Prostate gland (tissue), 2 donors: ENCODE measurements at places on chromosomes 12 and 14. TPM values are rescaled to one million over a fixed set of nuclear protein-coding genes. Genes with fewer than 3 reads are reported as not detected.

The KRT2 gene
- 0.41 TPM for total RNA-seq

The STON2 gene
- total RNA-seq = 23.8 TPM

The ADCY4 gene
- total RNA-seq = 28.7 TPM

The CLEC6A gene
- total RNA-seq = not detected

The EPS8 gene
- 47.5 TPM for total RNA-seq

The GSG1 gene
- total RNA-seq = 21.2 TPM

The BICDL1 gene
- 34.0 TPM for total RNA-seq

The NTN4 gene
- 118 TPM for total RNA-seq

The RGS6 gene
- not detected for total RNA-seq

The PRIMA1 gene
- total RNA-seq = 3.6 TPM

The KLHL33 gene
- 1.7 TPM for total RNA-seq

The TBX3 gene
- total RNA-seq = 259 TPM

GRCh38 chr14:44657696-44658388, 150.8 kb upstream of the FSCB start:
- no peak overlapping the region for H3K4me3 ChIP-seq
- H3K4me1 ChIP-seq = no peaks in the 10 kb centered on the region
- H3K27ac ChIP-seq = no peak overlapping the region
- no peaks in the 10 kb centered on the region for H3K36me3 ChIP-seq
- DNase-seq = no peak
- H3K27me3 ChIP-seq = no peaks in the 10 kb centered on the region

- H3K27me3 ChIP-seq = no peaks in the 10 kb centered on the region
- no peak overlapping the region for H3K4me3 ChIP-seq
- DNase-seq = no peak
- H3K27ac ChIP-seq = no peak overlapping the region
- H3K36me3 ChIP-seq = no peaks in the 10 kb centered on the region
Measured at GRCh38 chr14:61365667-61366212, 44.4 kb downstream of the PRKCH start.

GRCh38 chr12:63889721-63890509, 45.4 kb downstream of the SRGAP1 start:
- no peak overlapping the region for H3K4me3 ChIP-seq
- H3K36me3 ChIP-seq = no peaks in the 10 kb centered on the region

GRCh38 chr14:104697317-104697703, 7.9 kb downstream of the INF2 start:
- H3K36me3 ChIP-seq = no peaks in the 10 kb centered on the region
- peaks cover 1% of the 10 kb centered on the region for H3K4me1 ChIP-seq
- H3K4me3 ChIP-seq = no peak overlapping the region
- H3K27me3 ChIP-seq = no peaks in the 10 kb centered on the region
- DNase-seq = no peak

DNA sequence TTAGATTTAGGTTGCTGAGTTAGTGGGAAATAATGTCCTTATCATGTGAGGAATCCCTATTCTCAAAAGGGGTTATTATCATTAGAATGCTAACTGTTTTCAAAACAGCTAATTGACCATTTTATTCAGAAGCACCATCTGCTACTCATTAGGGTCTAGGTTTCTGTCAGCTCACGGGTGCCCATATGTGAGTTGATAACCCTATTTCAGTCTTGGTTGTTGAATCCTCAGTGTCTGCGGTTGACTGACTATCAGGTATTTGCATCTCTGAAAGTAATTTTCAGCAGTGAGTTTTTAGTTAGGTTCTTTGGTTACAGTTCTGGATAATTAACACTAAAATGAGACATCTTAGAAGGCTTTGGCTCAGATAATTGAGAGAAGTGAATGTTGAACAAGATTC, 1404.0 kb downstream of the AACS start:
- no peak overlapping the region for H3K27ac ChIP-seq
- DNase-seq = no peak
- H3K27me3 ChIP-seq = no peaks in the 10 kb centered on the region
- no peak overlapping the region for H3K4me3 ChIP-seq
- H3K4me1 ChIP-seq = no peaks in the 10 kb centered on the region

GRCh38 chr12:9118158-9118557, 2.4 kb upstream of the A2M start:
- no peaks in the 10 kb centered on the region for H3K36me3 ChIP-seq
- no peak overlapping the region for H3K27ac ChIP-seq
- no peak overlapping the region for H3K4me3 ChIP-seq
- H3K27me3 ChIP-seq = no peaks in the 10 kb centered on the region
- H3K4me1 ChIP-seq = no peaks in the 10 kb centered on the region
- DNase-seq = no peak

DNA sequence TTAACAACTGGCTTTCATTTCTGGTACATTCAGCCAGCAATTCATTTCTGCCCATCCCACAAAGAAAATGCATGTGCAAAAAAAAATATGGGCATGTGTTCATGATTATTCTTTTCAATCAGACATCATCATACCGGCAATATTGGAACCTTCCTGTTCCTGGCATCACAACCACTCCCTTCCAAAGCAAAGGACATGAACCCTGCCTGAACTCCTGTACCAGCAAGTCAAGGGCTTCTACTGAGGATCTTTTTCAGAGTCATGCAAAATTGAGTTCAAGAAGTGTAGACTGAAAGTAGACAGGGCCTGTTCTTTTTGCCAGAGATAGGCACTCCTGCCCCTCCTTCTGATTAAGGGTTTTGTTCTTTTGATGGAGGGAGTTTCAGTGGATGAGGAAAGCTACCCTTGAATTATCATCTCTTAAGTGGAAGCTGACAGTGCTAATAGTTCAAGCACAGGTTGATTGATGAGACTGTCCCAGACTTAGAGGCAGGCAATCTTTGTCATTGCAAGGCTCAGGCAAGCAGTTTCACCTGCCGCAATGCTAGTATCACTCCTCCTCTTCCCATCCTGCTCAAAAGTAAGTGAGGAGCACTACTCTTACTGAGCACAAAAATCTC, 22.3 kb upstream of the DIO2 start:
- no peaks in the 10 kb centered on the region for H3K36me3 ChIP-seq
- DNase-seq = no peak
- no peaks in the 10 kb centered on the region for H3K27me3 ChIP-seq

DNA sequence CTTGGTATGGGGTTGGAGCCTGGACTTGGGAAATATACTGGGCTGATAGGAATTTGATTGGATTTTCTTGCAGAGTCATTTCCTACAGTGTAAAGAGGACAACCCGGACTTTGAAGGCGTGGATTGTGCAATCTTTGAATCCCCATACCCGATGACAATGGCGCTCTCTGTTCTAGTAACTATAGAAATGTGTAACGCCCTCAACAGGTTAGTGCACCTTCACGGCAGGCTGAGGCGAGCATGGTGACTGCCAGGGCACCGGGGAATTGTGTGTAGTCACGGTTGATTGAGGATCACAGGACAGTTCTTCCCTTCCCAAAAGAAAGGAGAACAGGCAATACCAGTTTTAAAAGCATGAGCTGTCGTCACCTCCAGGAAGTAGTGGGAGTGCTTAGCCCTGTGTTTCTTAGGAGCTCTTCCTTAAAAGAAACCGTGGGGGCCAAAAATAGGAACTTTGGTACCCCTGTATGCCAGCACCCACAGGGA, 58.3 kb downstream of the ANAPC7 start:
- no peaks in the 10 kb centered on the region for H3K27me3 ChIP-seq
- H3K4me3 ChIP-seq = no peak overlapping the region
- H3K4me1 ChIP-seq = peaks cover 42% of the 10 kb centered on the region
- peak overlapping the region; percentile 90 for H3K27ac ChIP-seq

DNA sequence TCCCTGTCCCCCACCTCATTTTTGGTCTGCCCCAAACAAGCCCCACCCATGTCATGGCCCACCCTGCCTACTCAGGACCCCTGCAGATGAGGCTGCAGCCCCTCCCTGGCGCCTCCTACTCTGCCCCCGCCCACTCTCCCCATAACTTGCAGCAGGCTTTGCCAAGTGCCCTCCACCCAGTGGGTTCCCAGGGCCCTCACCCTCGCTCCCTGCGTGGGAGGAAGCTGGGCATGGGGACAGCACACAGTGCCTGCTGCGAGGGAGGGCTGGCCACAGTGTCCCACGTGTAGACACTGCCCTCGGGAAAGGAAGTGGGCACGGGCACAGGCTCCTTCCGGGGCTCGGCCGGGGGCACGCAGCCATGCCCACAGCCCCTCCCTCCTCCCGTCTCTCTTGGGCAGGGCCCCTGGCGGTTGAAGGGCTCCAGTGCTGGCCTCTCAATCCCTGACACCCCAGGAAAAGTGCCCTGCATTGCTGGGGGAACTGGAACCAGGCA, 9.4 kb downstream of the AKT1 start:
- no peaks in the 10 kb centered on the region for H3K27me3 ChIP-seq
- DNase-seq = no peak
- peaks cover 37% of the 10 kb centered on the region for H3K4me1 ChIP-seq
- H3K4me3 ChIP-seq = no peak overlapping the region

DNA sequence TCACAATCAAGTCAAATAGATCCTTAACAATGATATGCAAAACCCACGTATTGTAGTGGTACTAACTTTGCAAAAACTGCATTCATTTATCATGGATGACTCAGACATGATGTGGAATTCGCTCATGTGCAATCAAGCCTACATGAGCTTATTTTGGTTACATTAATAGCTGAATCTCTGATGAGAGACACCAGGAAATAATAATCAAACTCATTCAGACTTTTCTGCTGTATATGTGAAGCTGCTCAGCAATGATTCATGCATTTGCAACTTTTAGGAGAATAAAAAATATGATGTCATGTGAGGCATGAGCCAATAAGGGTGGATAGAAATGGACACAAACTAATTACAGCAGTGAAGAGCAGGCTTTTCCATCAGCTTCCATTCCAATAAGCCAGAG, 1075.8 kb upstream of the TMEM132C start:
- DNase-seq = no peak
- H3K4me1 ChIP-seq = no peaks in the 10 kb centered on the region
- H3K27ac ChIP-seq = no peak overlapping the region
- no peaks in the 10 kb centered on the region for H3K27me3 ChIP-seq

DNA sequence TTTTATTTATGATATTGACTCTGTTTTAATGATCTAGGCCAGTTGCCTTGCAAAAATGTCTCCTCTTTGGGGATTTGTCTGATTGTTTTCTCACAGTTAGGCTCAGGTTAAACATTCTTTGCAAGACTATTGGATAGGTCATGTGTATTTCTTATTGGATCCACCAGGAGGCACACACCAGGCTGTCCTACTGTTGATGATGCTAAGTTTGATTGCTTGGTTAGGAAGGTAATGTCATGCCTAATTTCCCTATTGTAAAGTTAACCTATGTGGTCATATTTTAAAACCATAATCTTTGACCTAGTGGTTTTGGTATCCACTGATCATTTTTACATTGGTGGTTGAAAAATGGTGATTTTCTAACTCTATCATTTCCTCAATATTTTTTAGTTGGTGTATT, 137.1 kb downstream of the BRMS1L start:
- no peak overlapping the region for H3K27ac ChIP-seq
- no peaks in the 10 kb centered on the region for H3K4me1 ChIP-seq
- H3K4me3 ChIP-seq = no peak overlapping the region
- no peak for DNase-seq
- no peaks in the 10 kb centered on the region for H3K27me3 ChIP-seq

DNA sequence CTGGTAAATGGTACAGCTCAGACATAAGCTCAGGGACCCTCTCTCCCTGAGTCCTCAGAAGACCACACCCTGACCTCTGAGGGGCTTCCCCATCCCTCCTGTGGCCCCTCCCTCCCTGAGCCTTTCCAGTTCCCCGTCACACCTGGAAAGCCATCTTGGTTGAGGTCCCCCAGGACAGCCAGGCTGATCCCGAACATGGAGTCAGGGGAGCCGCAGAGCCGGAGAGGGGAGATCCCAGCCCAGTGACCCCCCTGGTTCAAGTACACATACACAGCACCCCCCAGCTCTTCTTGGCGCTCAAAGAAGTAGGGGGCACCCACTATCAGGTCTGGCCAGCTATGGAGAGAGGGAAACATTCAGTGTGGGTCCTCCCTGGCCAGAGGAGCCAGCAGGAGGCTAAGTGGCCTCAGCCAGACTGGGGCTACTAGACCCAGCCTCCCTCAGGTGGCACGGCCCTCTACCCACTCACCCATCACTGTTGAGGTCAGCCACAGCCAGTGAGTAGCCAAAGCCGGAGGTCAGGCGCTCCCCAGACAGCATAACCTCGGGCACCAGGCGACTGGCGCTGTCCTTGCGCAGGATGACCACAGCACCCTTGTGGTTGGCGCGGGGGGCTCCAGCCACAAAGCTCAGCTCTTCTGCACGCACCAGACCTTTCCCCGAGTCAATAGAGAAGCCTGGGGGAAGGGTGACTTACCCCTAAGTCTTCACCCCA, 9.3 kb downstream of the ITGA7 start:
- no peaks in the 10 kb centered on the region for H3K36me3 ChIP-seq
- no peak overlapping the region for H3K4me3 ChIP-seq
- H3K27ac ChIP-seq = no peak overlapping the region
- H3K4me1 ChIP-seq = no peaks in the 10 kb centered on the region
- no peaks in the 10 kb centered on the region for H3K27me3 ChIP-seq
- DNase-seq = no peak

DNA sequence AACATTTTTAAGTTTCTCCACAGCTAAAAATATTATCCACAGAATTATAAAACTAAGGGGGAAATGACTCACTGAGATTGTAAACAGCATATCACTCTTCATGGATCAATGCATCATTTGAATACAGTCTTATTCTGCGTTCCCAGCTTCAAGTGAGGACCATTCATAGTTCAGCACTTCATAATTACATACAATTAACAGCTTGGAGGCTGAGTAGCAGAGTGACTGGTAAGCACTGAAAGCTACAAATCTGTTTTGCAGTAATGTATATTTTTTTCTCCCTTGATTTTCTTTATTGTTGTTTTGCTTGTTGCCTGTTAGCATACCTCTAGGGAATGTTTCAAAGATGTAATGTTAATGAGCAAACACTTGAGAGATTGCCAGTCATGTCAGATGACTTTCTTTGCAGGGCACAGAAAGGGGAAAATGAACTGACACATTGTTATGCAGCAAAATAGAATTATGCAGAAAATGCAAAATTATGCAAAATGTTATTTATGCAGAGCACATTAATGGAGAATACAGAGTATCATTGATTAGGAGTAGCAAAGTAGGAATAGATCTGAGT, 138.6 kb downstream of the RPS29 start:
- no peaks in the 10 kb centered on the region for H3K4me1 ChIP-seq
- no peak for DNase-seq
- H3K4me3 ChIP-seq = no peak overlapping the region
- no peaks in the 10 kb centered on the region for H3K27me3 ChIP-seq

DNA sequence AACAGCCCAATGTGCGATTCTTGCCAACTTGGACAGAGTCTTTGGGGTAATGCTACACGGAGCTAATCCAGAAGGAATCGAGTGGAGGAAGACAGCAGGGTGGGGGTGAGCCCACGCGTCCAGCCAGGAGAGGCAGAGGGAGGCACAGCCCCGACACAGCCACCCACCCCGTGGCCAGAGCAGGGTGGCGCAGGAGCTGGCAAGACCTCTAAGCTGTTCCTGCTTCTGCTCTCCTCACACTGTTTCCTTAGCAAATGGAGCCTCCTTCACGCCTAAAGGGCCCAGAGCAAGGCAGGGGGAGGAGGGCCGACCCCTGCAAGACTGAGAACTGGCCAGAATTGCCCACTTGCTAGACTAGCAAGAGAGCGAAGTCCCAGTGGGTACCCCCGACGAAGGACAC, 91.5 kb downstream of the FBXL14 start:
- no peaks in the 10 kb centered on the region for H3K27me3 ChIP-seq
- H3K27ac ChIP-seq = no peak overlapping the region
- no peak for DNase-seq
- H3K36me3 ChIP-seq = no peaks in the 10 kb centered on the region
- no peak overlapping the region for H3K4me3 ChIP-seq

- no peaks in the 10 kb centered on the region for H3K27me3 ChIP-seq
- H3K4me1 ChIP-seq = no peaks in the 10 kb centered on the region
- H3K4me3 ChIP-seq = no peak overlapping the region
- H3K36me3 ChIP-seq = no peaks in the 10 kb centered on the region
- no peak overlapping the region for H3K27ac ChIP-seq
Measured at GRCh38 chr12:113030875-113031525, 25.5 kb upstream of the DTX1 start.

GRCh38 chr12:20963762-20964161, 153.3 kb downstream of the SLCO1B3 start:
- H3K4me3 ChIP-seq = no peak overlapping the region
- H3K36me3 ChIP-seq = no peaks in the 10 kb centered on the region
- H3K27me3 ChIP-seq = no peaks in the 10 kb centered on the region
- H3K27ac ChIP-seq = no peak overlapping the region
